EL (cell line): ENCODE measurements at places on chromosomes 12 and 14.

GRCh38 chr14:29895591-29896083, 32.0 kb downstream of the PRKD1 start:
- DNase-seq = no peak

GRCh38 chr14:96594961-96595360, 92.8 kb downstream of the PAPOLA start:
- DNase-seq = no peak

DNA sequence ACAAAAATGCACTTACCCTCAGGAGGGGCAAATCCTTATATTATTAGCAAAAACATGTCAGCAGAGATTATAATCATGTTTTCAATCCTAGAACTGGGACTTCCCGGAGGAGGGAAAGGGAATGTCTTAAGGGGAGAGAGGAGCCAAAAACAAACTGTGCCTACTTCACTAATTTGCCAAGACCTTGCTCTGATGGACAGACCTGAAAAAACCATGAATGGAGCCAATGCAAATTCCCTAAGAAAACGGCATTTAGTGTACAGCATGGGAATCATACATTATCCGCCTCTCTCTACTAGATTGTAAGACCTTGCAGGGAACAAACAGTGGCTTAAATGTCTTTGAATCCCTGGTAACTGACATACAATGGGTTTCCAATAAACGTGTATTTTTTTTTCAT, 70.4 kb downstream of the NTN4 start:
- no peak for DNase-seq

- no peak for DNase-seq
Observed at GRCh38 chr12:7221486-7221885, 32.0 kb downstream of the PEX5 start.

GRCh38 chr14:93953739-93954515, 22.4 kb downstream of the ASB2 start:
- DNase-seq = no peak

DNA sequence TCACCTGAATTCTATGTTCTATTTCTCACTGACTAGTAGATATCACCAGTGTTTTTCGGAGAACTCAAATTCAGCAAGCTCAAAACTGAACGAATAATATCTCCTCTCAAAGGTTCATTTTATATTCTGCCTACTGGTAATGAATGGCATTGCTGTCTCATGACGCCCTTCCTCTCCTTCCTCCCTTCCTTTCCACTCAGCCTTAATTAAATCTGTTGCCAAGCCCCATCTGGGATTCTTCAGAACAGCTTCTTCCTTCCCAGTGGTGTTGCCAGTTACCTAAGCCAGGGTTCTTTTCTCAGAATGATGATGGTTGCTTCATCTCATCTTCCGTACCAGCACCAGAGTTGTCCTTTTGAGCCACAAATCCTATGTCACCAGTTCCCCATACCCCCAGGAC, 143.2 kb downstream of the SYNE2 start:
- DNase-seq = peak; percentile 2

DNA sequence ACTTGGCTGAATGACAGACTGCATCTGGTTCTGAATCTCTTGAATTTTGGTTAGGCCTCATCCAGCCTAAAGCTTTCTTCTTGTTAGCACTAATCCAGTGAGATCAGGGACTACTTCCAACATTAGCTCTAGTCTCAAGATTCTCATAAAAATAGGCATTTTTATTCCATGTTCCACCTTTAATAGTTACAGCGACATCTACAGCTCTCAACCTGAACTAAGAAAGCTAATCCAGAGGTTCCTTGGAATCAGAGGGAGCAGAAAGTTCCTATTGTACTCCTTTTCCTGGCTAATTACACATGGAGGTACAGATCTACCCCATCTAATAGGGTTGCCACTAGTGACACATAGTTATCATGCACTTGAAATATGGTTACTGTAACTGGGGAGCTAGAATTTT, 391.9 kb downstream of the RMST start:
- no peak for DNase-seq

DNA sequence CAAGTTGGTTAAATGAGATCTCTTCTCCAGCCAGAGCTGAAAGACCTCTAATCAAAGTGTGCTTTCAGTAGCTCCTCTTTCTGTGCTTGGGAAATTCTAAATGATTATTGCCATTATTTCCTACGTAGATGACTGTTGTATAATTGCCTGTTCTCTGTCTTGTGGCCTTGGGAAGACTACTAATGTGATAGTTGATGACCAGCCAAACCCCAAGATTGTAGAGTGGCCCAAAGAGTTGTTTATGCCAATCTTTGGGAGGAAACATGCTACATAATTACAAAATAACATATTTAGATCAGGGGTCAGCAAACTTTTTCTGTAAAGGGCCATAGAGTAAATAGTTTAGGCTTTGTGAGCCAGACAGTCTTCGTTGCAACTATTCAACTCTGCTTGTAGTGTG, 135.1 kb upstream of the DIO2 start:
- DNase-seq = no peak

DNA sequence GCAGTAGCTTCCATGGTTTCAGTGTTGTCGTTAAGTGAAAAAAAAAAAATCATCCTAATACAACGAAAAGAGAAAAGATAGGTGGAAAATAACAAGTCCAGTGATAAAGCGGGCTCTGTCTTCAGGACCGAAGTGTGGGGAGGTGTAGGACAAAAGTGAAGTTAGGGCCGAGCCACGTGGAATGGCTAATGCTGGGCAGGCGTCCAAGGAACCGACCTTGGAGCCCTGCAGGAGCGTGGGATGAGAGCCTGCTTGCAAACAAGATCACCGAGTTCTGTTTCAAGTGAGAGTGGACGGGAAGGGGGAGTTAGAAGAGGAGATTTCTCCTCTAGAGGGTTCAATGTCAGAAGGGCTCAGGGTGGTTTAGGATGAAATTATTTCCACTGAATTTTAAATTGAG, 22.2 kb downstream of the A2ML1 start:
- no peak for DNase-seq

- DNase-seq = no peak
Observed at GRCh38 chr12:58081488-58081887, 140.1 kb downstream of the ATP23 start.

DNA sequence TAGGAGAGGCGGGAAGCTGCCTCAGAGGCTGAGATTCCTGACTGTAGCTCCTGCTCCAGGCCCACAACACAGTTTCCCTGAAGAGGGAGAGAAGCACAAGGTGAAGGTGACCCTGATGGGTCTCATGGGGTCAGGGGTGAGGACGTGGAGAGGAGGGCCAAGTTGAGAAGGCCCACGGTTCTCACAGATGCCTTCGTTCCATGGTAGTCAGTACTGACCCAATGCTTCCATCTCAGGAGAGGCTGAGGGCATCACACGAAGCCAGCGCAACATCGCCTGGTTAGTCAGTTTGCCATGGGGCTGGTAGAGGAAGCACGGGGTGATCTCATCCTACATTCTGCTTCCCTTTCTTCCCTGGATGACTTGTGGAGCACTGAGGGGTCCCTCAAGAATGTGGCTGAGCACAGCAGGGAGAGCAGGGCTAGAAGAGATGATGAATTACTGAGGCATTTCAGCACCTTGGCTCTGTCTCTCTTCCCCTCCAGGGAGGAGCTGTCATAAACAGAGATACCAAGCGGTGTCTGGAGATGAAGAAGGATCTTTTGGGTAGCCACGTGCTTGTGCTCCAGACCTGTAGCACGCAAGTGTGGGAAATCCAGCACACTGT, 51.9 kb downstream of the GALNT8 start:
- DNase-seq = peak; percentile 27

- DNase-seq = no peak
Observed at GRCh38 chr12:107221913-107222312, 128.6 kb upstream of the CRY1 start.

GRCh38 chr14:38835874-38836273, 267.2 kb downstream of the SEC23A start:
- DNase-seq = no peak

DNA sequence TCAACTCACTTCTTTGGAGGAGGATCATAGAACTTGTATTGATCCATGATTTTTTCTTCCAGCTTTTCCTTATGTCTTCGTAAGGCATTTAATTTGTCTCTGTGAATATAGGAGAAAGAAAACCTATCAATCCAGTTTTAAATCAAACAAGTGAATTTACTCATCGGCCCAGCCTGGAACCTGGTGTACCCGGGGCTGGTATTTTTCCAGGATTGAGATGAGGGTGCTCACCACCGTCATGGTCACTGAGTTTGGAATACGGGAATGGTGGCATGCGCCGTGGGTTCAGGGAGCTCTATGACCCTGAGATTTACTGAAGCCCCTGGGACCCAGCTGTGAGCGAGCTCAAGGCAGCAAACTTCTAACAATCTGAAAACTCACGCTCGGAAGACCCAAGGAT, 46.5 kb upstream of the GPR68 start:
- DNase-seq = no peak

- DNase-seq = peak; percentile 95
Observed at GRCh38 chr14:60980811-60981632, at the start of the genes SLC38A6 and TRMT5. Gene SLC38A6 (plus strand): TSS chr14:60981245. CDS start chr14:60981278, 33 bp downstream. Gene TRMT5 (minus strand): TSS chr14:60981079. CDS start chr14:60980973, 106 bp downstream.

- no peak for DNase-seq
Observed at GRCh38 chr14:24072436-24072835, 1.1 kb downstream of the CPNE6 start.

- DNase-seq = no peak
Observed at GRCh38 chr14:23895480-23895879, 58.1 kb upstream of the DHRS4 start.

- no peak for DNase-seq
Observed at GRCh38 chr14:76729258-76729657, 32.0 kb upstream of the VASH1 start.

DNA sequence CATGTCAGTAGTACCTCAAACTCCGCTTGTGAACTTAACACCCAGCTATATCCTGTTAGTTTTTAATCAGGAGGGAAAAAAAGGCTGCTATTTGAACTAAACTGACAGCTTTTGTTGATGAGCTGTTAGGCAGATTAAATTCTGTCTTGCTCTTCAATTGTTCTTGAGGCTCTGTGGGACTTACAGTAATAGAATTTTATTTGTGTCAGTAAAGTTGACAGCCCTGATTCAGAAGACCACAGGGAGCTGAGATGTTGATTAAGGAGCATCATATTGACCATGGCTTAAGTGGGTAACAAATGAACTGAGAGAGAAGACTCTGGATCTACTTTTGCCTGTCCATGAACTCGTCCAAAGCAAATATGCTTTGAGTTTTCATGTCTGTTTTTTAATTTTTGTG, 622.9 kb downstream of the DIO2 start:
- no peak for DNase-seq

DNA sequence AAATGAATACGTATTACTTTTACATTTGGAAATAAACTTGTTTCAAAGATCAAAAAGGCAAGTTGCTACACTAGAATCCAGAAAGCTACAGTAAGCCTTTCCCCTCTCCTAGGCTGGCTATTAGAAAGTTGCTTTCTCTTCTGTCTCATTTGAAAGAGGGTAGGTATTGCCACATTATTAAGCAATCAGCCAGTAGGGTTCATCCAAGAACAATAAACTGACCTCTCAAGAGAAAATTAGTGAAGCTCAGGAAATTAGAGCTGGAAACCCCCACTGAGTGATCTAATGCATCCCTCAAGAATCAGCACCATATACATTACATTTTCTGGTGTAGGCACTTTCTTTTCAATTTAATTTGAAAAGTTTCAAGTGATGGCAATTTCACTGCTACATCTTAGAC, 4.5 kb upstream of the TMEM233 start:
- DNase-seq = no peak

DNA sequence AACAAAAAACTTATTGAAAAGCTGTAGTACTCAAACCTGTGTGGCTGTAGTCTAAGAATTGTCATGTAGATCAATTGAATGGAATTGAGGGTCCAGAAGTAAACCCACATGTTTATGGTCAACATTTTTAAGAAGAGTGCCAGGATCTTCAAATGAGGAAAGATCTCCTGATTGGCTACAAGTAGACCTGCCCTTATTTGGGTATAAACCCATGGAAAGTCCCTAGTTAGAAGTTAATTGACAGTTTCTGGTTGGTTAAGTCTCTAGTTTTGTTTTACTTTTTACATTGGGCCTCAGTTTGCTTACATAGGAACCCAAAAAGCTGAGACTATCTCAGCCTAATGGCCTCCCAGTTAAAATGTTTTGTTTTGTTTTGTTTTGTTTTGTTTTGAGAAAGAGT, 91.9 kb upstream of the RESF1 start:
- DNase-seq = no peak

GRCh38 chr14:97380539-97380941, 583.4 kb downstream of the VRK1 start:
- no peak for DNase-seq

- DNase-seq = no peak
Observed at GRCh38 chr12:76627346-76628135, 68.0 kb upstream of the OSBPL8 start.

GRCh38 chr12:99381992-99382391, 265.6 kb upstream of the GARIN6 start:
- no peak for DNase-seq

DNA sequence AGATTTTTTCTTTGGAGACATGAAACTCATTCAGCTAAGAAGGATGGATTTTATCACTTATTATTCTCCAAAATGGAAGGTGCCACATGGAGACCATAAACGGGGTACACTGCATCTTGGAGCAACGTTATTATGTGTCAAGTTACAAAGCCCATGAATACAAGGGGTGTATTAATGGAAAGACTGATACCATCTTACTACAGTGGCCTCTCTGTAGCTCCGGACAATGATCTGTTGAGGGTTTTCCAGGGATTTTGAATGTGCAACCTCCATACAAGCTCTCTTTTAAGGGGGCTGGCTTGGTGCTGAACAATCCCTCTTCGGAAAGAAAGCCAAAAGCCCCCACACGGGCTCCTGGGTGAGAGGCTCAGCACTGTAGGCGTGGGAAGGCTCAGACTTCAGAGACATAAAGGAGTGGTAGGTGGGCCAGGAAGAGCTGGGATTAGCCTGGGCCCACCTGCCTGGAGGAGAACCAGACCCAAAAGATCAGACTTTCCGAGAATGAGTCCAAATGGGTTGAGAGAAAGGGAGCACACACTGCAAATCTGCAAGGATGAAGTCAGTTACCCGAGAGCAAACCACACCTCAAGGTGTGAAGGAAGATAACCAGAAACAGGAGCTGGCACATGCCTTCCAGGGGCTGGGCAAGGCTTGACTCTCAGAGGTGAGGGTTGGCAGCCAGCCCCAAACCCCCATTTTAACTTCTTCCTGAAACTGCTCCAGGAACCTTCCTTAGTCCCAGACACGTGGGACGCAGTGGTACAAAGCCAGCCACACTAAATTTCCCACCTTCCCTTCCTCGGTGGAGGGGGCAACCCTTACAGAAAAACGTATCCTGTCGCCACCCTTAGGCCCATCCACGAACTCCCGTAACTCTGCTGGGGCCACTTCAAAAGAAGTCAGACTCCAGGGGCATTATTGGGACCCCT, 1.5 kb downstream of the VPS37B start:
- no peak for DNase-seq

DNA sequence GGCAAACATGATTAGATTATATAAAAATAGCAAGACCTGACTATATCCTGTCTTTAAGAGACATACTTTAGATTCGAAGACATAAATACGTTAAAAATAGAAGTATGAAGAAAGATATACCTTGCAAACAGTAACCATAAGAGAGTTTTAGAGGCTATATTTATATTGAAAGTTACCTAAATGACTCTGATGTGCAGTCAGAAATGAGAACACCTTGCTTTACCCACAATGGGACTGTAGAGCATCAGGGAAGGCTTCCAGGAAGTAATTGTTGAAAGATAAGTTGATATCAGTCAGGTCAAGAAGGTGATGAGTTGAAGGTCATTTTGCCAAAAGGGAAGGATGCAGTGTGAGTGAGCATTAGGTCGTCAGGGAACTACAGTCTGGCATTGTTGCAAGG, 110.2 kb downstream of the NEDD1 start:
- DNase-seq = no peak
